ENCODE measurements at places on chromosomes 5 and 9.

GRCh38 chr9:94827584-94828304 is 101.2 kb downstream of the AOPEP start:
- DNase-seq, result no peak

- DNase-seq, result no peak
Measured at GRCh38 chr9:125495172-125496119, 211.6 kb downstream of the MAPKAP1 start.

- no peak for DNase-seq
Measured at GRCh38 chr9:15453956-15454355, 31.3 kb downstream of the SNAPC3 start.

DNA sequence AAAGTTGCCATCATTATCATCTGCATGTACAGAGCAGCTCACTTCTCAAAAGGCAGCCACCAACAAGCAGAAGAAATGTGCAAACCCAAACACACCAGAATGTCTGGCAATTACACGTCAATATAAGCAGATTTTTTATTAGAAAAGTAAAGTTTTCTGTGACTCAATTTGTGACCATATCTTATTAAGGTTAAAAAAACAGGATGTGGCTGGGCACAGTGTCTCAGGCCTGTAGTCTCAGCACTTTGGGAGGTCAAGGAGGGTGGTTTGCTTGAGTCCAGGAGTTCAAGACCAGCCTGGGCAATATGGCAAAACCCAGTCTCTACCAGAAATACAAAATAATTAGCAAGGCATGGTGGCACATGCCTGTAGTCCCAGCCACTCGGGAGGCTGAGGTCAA is 176.7 kb downstream of the FANCC start:
- no peak for DNase-seq

GRCh38 chr5:54615381-54615780 is 97.8 kb downstream of the SNX18 start:
- no peak for DNase-seq

DNA sequence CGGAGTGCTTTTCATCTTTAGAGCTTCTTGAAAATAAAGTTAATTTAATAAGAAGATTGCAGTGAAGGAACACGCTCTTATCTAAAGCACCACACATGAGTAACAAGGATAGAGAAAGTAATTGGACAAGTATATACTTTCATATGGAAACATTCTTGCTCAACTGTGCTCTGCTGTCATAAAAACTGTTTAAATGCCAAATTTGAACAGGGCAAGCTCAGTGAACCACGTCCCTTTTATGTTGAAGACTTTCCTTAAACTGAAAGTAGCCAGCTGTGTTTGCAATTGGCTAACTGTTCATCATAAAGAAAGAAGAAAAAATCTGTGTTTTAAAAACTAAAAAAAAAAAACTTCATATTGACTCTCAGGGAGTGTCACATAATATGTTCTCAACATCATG is 1610.7 kb upstream of the C9orf72 start:
- DNase-seq, result no peak

DNA sequence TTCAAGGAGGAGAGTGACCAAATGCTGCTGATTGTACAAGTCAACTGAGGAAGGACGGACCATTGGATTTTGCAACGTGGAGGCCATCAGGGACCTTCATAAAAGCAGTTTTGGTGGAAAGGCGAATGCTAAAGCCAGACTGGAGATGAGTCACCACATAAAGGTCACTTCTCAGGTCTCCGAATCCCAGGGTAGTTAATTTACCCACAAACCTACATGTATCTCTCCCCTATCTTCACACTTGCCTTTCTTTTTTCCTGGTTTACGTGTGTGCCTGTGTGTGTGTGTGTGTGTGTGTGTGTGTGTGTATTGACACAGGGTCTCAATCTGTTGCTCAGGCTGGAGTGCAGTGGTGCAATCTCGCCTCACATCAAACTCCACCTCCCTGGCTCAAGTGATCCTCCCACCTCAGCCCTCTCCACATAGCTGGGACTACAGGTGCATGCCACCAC is 4.6 kb upstream of the CTNNA1 start:
- no peak for DNase-seq

DNA sequence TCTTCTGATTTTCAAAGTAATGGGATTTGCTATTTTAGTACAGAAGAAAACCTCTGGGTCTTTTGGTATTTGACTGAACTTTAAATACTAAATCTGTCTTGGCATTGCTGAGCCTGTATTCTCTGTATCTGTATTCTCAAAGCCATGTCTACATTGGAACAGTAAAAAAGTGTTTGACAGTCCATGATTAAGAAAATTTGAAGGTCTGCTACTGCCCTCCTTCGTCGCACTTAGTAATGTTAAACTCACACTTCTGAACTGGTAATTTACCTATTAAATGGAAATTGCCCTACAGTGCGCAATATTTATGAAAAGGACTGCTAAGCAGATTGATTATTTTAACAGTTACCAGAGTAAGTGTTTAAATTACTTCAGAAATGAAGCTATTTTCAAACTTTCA is 165.7 kb upstream of the SMC2 start:
- no peak for DNase-seq

GRCh38 chr9:79353856-79354520 is 217.8 kb upstream of the TLE4 start:
- DNase-seq, result no peak

DNA sequence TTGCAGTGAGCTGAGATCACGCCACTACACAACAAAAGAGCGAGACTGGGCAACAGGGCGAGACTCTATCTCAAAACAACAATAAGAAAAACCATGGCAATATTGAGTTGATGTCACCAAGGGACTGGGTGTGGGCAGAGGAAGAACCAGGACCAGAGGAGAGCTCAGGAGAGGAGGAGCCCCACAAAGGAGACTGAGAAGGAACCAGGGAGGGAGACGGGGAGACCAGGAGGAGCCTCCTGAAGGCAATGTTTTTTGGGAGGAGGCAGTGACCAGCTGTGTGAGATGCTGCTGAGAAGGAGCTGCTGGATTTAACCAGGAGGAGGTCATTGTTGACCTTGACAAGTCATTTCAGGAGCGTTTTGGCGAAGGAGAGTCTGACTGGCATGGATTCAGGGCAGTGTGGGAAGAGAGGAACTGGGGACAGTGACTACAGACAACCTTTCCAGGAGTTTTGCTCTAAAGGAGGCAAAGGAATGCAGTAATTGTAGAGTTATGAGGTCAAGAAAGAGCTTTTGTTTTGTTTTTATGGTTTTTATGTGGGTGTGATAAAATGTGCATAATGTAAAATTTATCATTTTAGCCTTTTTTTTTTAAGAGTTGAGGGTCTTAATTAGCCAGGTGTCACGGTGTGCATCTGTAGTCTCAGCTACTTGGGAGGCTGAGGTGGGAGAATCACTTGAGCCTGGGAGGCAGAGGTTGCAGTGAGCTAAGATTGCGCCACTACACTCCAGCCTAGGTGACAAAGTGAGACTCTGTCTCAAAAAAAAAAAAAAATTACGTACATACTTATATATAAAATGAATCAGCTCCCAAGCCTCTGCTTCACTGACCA is 17.9 kb downstream of the TRUB2 start:
- DNase-seq, result no peak

- DNase-seq, result no peak
Measured at GRCh38 chr5:72300590-72301339, 19.3 kb downstream of the MRPS27 start.

- DNase-seq, result no peak
Measured at GRCh38 chr9:121508415-121508814, 8.8 kb upstream of the GGTA1 start.

GRCh38 chr9:77632652-77633051 is 15.5 kb downstream of the GNA14 start:
- DNase-seq, result no peak

DNA sequence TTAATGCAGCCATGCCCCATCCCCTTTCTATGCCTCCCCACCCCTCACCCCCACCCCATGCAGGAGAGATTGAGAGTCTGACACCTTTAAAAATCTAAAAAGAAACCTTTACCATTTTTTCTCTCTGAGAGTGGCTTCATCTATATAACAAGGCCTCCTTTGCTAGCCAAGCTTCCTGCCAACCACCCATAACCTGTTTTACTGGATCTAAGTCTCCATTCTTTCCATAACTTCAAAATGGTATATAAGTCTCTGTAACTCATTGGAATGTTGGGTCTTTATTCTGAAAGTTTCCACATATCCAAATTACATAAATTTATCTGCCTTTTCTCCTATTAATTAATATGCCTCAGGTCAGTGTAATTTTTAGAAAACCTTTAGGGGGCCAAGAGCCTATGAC is 1174.0 kb downstream of the MAT2B start:
- DNase-seq, result no peak

GRCh38 chr5:117701062-117701461 is 1126.4 kb upstream of the SEMA6A start:
- no peak for DNase-seq

- no peak for DNase-seq
Measured at GRCh38 chr5:181131514-181131913, 545 bp upstream of the OR2V1 start.

GRCh38 chr5:31639481-31640411 is 815 bp downstream of the PDZD2 start:
- DNase-seq, result no peak

DNA sequence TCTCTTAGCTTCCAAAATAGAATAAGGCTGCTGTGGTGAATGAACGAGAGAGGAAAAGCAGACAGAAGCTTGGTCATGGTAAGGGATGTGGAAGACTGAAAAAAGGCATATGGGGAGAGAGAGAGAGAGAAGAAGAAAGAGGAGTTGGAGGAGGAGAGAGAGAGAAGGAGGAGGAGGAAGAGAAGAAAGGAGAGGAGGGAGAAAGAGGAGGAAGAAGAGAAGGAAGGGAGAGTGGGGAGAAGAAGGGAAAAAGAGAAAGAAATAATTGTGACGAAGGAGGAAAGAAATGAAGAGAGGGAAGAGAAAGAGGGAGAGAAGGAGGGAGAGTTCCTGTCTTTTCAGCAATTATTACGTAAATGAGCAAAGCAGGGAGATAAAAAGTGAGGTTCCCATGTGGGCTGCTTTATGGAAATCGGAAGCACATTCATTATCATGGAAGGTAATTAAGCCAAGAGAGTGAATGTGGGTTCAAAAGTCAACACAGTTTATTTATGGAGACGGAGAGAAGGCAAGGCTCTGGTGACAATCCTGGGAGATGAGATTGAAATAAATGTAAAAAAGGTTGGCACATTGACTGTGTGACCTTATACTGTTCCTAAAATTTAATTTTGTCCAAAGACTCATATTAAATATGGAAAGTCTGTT is 611.2 kb downstream of the KIF4B start:
- no peak for DNase-seq

- DNase-seq, result no peak
Measured at GRCh38 chr5:89606939-89607534, 724.1 kb upstream of the MEF2C start.

- DNase-seq, result no peak
Measured at GRCh38 chr9:72955571-72955970, 2.7 kb upstream of the ALDH1A1 start.

DNA sequence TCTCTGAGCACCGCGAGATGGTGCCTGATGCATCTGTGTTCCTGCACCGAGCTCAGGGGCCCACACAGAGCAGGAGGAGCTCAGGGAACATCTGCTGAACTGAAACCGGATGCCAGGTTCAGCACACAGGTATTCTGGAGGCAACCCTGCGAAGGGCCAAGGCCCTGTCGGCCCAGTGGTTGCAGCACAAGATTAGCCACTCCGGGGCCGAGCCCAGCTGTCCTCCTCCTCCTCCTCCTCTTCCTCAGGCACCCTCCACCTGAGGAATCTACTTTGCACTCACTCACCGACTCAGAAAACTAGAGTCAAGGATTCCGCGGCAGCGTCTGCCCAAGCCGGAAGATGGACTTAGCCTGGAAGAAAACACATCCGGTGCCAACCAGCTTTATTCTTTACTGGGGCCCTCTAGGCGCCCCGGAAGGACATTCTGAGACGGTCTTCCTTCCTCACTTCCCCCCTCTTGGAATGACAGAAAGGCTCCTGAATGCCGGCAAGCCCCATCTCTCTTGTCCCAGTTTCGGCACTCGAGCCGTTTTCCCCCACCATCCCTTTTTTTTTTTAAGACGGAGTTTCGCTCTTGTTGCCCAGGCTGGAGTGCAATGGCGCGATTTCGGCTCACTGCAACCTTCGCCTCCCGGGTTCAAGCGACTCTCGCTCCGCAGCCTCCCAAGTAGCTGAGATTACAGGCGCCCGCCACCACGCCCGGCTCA is at the start of gene ZBTB6:
ZBTB6 (minus strand) TSS at position 360 of the 710 bp plus-strand sequence. CDS start 1,251 bp downstream, outside the sequence.
- peak; percentile 71 for DNase-seq

DNA sequence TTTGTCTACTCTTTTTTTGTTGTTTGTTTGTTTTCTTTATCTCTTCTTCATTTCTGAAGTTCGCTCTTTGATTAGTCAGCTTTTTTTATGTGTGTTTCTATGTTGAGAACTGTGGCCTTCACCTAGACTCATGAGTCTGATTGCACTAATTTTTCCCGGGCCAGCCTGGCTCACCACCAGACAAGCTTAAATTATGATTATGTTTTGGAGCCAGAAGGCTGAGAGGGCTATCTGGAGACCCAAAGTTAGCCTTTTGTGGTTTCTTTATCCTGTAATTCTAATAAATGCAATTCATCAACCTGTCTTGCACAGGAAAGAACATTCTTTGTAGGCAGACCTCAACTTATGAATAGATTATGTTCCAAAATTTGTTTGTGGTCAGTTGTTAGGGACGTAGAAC is 20.8 kb upstream of the ACTBL2 start:
- DNase-seq, result no peak

DNA sequence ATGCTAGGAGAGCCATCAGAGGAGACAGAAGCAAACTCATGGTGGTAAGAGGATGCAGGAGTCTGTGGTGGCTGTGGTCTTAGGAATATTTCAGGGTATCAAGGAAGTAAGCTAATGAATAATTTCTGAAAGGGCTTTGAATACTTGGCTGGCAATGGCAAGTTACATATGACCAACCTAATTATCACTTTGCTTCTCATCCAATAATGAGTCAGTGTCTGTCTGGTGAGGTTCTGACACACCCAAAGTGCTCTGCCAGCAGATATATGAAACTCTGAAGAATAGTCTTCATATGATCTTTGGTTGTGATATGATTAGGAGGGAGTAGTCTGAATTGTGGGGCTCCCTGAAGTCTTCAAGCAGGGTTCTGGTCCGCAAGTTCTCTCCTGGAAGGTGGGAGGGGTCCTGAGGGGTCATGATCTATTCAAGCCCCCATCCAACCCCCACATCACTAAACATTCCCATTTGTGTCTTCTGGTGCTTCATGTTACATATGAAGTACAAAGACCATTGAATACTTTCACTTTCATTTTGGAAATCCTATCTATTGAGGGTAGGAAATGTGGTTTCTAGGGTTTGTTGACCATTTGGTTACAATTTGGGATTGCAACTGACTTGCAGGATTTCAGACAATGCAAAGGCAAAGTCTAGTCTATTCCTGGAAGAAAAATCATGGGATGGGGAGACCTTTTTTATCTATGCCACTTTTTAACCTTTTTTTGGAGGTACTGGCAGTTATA is 199.9 kb upstream of the CDKN2B start:
- DNase-seq, result no peak
